Gastrocnemius medialis (tissue), 4 donors: ENCODE measurements at places on chromosomes 13 and 19. TPM values are rescaled to one million over a fixed set of nuclear protein-coding genes. Genes with fewer than 3 reads are reported as not detected.
A peak's percentile ranks its signal among the peaks of the same experiment; 100 is the strongest.

The ZNF534 gene
- total RNA-seq = 0.12 TPM

The FGF14 gene
- total RNA-seq = not detected

GRCh38 chr19:10965398-10965797 lies 4.6 kb downstream of the SMARCA4 start:
- peaks cover 23% of the 10 kb centered on the region for H3K4me1 ChIP-seq
- no peak for DNase-seq
- no peaks in the 10 kb centered on the region for H3K36me3 ChIP-seq
- no peaks in the 10 kb centered on the region for H3K27me3 ChIP-seq

DNA sequence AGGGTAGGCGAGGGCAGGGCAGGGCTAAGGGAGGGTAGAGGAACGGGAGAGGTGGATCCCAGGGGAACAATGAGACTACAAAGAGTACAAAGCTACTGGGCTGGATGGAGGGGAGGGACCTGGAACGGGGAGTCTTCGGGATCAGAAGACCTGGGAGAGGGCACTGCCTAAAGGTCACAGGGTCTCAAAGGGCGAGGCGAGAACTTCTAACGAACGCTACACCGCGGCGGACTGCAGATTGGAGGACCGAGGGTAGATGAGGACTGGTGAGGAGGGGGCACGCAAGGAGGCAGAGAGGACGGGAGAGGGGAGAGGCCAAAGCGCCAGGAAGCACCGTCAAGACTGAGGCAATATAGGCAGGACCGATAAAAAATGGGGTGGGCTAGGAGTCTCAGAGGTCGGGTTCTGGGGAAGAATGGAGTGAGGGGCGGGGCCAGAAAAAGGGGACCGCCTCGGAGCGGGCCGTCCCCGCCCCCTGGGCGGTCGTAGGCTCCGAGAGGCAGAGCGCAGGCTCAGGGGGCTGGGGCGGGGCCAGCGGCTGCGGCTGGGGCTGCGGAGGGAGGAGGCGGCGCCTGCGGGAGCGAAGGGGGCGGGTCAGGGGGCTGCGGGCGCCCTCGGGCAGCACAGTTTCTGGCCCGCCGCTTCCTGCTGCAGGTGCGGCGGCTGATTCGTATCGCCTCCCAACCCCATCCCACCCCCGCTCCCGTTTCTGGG lies 1.3 kb upstream of the KCNC3 start:
- no peaks in the 10 kb centered on the region for H3K36me3 ChIP-seq
- H3K27me3 ChIP-seq = peaks cover 18% of the 10 kb centered on the region
- DNase-seq = peak; percentile 78
- peaks cover 45% of the 10 kb centered on the region for H3K4me1 ChIP-seq
- peak overlapping the region; percentile 79 for H3K27ac ChIP-seq

DNA sequence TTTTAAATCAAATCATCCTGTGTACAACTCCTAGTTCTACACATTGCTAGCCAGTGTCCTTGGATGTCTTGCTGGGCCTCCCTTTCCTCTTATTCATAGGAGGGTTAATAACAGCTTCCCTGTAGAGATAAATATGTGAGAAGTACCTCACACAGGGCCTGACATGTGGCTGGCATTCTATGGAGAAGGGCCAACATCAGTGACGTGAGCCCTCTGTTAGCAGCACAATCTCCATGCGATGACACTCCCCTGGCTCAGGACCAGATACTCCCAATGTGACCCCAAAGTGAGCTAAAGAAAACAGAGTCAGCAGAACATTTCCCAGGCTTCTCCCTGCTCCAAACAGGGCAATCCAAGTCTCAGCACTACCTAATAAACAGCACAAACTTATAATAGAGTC lies 818.4 kb downstream of the DIAPH3 start:
- H3K36me3 ChIP-seq = no peaks in the 10 kb centered on the region
- no peaks in the 10 kb centered on the region for H3K27me3 ChIP-seq
- no peaks in the 10 kb centered on the region for H3K4me1 ChIP-seq
- no peak for DNase-seq
- no peak overlapping the region for H3K27ac ChIP-seq
